ENCODE measurements at places on chromosomes 1 and 21.

DNA sequence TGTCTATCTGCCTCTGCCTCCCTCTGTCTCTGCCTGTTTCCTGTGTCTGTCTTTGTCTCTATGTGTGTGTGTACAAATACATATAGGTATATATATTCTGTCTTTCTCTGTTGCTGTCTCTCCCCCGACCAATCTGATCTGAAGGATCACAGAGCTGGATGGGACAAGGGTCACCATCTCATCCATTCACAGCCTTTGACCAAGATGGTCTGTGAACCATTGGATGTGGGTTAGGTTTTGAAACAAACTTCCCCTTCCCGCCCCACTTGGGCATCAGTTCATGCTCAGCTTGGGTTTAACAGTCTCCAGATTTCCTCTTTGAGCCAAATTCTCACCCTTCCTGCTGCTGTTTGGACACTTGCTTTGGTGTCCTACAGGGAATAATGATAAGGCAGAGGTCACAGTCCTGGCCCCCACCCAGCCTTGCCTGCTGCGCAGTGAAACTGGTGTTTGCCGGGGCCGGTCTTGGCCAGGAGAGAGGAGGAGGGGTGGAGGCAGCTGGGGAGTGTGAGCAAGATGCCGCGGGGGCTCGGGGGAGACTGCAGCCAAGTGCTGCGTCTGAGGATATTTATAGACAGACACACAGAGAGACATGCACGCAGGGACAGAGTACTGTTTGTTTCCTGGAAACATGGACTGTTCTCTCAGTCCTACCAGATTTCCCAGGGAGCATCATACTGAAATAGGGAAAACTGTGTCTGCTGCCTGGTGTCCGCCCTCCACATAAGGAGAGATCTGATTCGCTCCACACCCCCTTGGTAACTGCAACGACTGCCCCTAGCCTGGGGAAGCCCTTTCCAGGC lies 27.0 kb upstream of the BTG2 start:
- DNase-seq: no peak

GRCh38 chr1:234539666-234540403 lies 60.9 kb upstream of the TARBP1 start:
- no peak for DNase-seq

GRCh38 chr1:4273243-4273642 lies 373.2 kb upstream of the C1orf174 start:
- DNase-seq: no peak

GRCh38 chr1:226497276-226497833 lies 51.2 kb upstream of the STUM start:
- no peak for DNase-seq

GRCh38 chr1:182829285-182829932 lies 9.7 kb upstream of the DHX9 start:
- DNase-seq: no peak

DNA sequence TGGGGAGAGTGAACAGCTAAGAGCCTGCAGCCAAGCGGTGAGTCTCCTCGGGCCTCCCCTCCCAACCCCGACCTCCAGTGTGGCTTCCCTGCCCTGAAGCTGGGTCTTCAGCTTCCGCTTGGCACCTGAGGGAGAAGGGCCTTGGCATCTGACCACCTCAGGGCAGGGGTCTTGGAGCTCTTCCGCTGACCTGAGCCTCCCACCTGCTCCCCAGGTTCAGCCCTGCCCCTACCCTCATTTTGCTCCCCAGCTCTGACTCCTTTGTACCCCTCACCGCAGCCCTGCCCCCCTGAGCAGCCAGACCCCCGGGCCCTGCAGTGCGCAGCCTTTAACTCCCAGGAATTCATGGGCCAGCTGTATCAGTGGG lies 4.9 kb downstream of the ADAMTSL4 start:
- DNase-seq: no peak

GRCh38 chr1:108082001-108082400 lies 117.0 kb upstream of the VAV3 start:
- DNase-seq: no peak

- no peak for DNase-seq
Measured at GRCh38 chr1:228455715-228456114, 31.5 kb upstream of the RNF187 start.

GRCh38 chr1:234836776-234837357 lies 226.9 kb upstream of the IRF2BP2 start:
- DNase-seq: no peak

DNA sequence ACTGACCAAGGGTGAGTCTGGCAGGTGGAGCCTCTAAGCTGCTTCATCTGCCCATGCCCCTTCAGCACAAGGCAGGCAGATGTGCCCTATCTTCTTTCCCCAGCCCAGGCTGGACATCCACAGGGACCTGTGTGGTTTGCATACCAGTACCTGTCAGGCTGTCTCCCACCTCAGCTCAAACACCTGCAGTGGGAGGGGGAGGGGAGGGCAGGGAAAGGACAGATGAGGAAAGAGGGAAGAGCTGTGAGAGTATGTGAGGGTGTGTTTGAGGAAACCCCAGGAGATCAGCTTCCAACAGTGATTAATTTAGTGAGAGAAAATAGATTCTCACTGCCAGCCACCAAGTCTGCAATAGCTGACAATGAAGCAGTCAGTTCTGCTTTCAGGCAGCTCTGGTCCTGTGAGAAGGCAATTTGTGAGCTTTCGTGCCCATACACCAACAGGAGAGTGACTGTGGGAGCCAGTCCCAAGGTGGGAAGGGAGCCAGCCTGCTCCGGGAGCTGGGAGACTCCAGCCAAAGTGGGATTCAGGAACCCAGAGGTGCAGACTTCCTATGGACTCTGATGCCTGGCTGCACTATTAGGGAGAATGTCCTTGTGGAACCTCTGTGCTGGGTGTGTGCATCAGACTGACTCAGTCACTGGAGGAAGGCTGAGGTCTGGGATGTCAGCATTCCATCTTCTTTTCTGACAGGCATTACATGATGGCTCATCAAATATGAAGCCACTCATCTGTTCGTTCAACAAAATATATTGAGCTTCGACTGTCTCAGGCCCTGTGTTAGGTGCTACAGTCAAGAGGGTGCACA lies 59.7 kb downstream of the TNR start:
- DNase-seq: no peak

DNA sequence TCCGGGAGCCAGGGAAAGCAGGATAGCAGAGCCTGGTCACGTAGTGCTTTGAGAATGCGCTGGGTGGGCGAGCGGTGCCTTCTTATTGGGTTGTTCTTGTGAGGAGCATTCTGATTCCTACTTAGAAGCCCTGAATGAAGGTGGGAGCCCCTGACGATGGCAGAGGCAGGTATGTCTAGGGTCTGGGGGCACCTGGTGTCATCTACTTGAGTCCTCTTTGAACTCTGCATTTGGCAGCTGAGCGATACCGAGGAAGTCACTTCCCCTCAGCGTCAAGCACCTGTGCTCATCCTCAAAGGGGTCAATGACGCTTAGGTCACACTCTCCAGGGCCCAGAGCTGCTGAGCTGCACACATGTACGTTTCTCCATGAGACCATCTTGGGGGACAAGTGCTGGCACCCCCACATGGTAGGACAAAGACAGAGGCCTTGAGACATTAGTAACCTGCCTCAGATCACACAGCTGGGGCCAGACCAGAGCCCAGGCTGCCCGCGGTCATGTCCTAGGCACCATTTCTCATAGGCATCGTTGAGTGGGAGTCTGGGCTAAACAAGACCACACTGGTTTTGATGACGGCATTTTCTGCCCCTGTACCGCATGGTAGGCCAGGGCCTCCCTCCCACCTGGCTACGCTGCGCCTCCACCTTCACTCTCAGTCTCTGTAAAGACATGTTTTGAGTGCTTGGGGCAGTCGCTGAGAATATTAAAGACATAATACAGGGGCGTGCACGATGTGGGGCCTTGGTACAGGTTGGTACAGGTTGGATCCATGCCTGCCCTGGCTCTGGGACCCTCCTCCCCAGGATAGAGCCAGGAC lies 69.1 kb upstream of the ABCG1 start:
- no peak for DNase-seq

Data from stimulated activated CD8-positive, alpha-beta memory T cell treated with anti-CD3 and anti-CD28 coated beads, Interleukin-15, amount 100 ng/mL, for 24 hours (primary cell).